Urinary bladder (tissue), 4 donors: ENCODE measurements at places on chromosomes 3 and 15.
A peak's percentile ranks its signal among the peaks of the same experiment; 100 is the strongest.

DNA sequence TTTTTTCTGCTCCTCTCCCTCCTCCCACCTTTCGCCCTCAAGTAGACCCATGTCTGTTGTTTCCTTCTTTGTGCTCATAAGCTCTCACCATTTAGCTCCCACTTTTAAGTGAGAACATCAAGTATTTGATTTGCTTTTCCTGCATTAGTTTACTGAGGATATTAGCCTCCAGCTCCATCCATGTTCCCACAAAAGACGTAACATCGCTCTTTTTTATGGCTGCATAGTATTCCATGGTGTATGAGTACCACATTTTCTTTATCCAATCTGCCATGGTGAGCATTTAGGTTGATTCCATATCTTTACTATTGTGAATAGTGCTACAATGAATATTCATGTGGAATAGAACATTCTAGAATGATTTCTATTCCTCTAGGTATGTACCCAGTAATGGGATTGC, 178.6 kb downstream of the RYR3 start:
- no peak for DNase-seq

GRCh38 chr3:120497336-120497735, 46.5 kb upstream of the FSTL1 start:
- peak; percentile 78 for DNase-seq

- DNase-seq, result no peak
These were observed 75.0 kb upstream of the TLE3 start for GRCh38 chr15:70172566-70173225.

GRCh38 chr3:130968221-130968620, 58.4 kb downstream of the ASTE1 start:
- DNase-seq, result no peak

GRCh38 chr3:184409331-184409926, 29.6 kb downstream of the CHRD start:
- DNase-seq, result no peak

DNA sequence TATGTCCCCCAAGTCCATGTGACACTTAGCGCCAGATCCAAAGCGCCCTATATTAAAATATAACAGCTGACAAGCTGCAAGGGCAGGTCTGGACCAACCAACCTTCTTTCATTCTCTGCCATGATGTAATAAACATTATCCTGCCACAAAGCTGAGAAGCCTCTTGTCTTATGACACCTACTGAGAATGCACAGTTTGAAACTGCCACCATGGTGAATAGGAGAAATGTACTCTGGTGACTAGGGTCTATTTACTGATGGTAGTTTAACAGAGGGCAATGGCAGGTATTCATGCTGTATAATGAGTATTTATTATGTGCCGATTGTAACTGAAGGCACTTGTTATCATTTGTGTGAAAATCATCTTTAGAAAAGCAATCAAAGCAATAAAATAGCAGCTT, 634.0 kb downstream of the OTOL1 start:
- no peak for DNase-seq

- no peak for DNase-seq
These were observed 96.2 kb upstream of the PLCL2 start for GRCh38 chr3:16788440-16789056.

GRCh38 chr3:172536505-172536904, 13.3 kb upstream of the TNFSF10 start:
- no peak for DNase-seq

GRCh38 chr3:81864272-81864671, 102.8 kb upstream of the GBE1 start:
- no peak for DNase-seq

DNA sequence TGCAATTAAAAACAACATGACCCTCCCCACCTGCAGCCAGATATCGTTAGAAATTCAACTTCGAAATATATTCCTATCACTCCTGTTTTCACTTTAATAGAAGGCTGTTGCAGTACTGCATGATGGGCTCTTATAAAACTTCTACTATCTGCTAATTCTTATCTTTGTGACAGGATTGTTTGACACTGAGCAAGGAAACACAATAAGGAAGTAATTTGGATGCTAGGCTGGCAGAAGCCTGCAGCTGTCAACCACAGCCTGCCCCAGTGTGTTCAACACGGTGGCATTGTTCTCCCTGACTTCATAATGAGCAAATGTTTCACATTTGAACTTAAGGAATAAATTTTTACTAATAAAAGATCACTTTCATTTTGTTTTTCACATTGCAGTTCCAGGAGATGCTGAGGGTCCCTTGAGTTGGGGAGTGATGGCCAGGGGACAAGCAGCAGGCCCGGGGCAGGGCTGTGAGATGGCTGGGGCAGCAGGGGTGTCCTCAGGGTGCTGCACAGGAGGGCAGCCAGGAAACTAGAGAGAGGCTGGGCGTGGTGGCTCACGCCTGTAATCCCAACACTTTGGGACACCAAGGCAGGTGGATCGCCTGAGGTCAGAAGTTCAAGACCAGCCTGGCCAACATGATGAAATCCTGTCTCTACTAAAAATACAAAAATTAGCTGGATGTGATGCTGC, 64.8 kb upstream of the SEC61A1 start:
- DNase-seq, result no peak

- no peak for DNase-seq
These were observed 567.5 kb upstream of the CCDC54 start for GRCh38 chr3:106809623-106810299.

DNA sequence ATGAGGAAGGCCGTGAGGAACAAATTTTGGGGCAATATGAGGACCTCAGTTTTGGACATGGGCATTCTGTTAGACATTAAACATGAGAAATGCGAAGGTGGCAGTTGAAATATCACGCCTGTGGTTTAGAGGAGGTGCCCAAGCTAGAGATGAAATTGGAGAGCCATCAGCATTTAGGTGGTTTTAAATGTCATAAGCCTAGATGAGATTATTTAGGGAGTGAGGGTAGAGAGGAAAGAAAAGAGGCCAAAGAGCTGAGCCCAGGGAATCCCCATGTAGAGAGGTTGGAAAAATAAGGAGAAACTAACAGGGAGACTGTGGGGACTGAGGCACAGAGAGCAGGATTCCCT, 14.9 kb downstream of the RTP1 start:
- no peak for DNase-seq

- DNase-seq, result no peak
These were observed 20.4 kb downstream of the ISG20 start for GRCh38 chr15:88658972-88659931.

DNA sequence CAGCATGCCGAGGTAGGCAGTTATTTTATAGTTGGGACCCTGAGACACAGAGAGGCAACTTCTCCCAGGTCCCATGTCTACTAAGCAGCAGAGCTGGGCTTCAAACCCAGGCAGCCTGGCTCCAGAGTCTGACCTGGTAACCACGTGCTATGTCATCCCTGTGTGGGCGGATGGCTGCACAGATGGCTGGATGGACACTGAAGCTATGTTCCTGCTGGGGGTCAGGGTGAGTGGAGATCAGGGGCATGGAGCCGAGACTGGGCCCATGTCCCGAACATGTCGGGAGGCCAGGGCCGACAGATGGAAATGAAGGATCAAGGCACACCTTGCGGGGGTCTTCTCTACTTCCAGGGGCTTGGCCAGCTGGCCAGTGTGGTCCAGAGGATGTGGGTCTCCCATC, 9.3 kb upstream of the FBLN2 start:
- no peak for DNase-seq

- no peak for DNase-seq
These were observed 178.0 kb upstream of the P2RY1 start for GRCh38 chr3:152656972-152657355.

- DNase-seq, result no peak
These were observed 32.3 kb downstream of the SRP14 start for GRCh38 chr15:40006646-40007045.

- DNase-seq, result no peak
These were observed 681 bp downstream of the CTDSPL start for GRCh38 chr3:37862219-37862902.

- DNase-seq, result no peak
These were observed 12.4 kb downstream of the GNB4 start for GRCh38 chr3:179438841-179439240.

- no peak for DNase-seq
These were observed 24.3 kb downstream of the FILIP1L start for GRCh38 chr3:100089812-100090668.

DNA sequence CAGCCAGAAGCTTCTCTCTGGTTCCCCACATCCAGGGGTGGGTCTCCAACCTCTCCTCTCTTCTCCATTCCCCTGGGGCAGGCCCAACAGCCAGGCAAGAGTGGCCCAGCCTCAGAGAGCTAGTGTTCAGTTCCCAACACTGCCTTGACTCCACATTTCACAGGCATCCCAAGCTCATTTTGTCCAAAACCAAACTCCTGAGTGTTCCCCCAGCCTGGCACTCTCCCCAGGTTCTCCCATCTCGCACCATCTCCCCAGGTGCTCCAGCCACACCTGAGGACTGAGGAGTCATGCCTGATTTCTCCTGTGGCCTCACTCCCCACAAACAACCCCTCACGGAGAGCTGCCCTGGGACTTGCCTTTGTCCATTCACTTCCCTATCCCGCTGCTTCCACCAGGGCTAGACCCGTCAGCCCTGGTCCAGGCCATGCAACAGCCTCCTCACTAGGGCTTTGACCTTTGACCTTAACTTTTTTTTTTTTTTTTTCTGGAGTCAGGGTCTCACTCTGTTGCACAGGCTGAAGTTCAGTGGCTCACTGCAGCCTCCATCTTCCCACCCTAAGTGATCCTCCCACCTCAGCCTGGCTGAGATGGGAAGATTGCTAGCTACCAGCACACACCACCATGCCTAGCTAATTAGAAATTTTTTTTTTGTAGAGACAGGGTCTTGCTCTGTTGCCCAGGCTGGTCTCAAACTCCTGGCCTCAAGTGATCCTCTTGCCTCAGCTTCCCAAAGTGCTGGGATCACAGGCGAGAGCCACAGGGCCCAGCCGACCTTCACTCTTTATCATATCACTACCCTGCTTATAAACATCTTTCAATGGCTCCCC, 3.9 kb upstream of the CSK start:
- DNase-seq, result no peak

DNA sequence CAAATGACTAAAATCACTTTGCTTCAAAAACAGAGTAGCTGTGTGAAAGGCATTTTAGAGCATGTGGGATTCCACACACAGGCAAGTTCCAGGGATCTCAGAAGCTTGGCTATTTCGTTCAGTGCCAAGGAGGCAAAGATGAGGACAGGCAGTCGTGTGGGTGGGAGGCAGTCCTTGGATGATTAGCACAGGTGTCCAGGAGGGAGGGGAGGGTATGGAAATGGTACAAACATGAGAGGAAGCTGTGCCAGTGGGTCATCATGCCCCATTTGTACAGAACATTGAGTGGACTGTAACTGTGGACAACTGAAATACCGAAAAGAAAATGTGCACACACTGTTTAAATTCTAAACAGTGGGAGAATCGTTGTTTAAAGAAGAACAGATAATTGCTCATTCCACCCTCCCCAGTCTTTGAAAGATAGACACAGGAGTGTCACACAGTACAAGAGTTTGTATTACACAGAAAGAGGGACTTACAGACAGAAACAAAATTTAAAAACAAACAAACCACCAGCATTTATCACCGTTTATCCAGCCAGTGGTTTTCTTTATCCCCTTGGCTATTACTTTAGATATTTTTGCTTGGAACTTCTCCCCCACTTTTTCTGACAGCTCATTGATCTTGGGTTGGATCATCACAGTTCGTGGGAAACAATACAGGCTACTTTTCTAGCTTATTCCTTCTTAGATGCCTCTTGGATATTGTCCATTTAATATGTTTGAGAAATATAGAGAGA, 122.9 kb downstream of the GREM1 start:
- no peak for DNase-seq

DNA sequence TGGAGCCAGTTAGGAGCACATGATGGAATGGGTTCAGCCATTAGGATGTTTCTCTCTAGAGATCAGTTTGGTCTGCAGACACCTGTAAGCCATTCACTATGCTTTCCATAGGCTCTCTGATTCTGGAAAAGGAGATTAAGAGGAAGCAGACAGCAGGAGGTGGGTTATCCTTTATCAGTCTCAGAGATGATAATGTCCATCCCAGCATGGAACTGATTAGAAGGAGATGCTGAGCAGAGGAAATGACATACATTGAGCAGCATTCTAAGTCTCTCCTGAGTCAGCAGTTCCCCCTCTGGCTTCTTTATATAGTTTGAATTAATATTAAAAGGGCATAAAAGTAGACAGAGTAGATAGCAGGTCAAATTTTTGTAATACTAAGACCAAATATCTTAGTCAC, 591.1 kb downstream of the GBE1 start:
- no peak for DNase-seq

- no peak for DNase-seq
These were observed 15.7 kb downstream of the RBSN start for GRCh38 chr3:15083252-15083651.

GRCh38 chr3:78434801-78435200, 1333.0 kb downstream of the ROBO1 start:
- no peak for DNase-seq

- no peak for DNase-seq
These were observed 117.2 kb downstream of the TJP1 start for GRCh38 chr15:29704950-29705597.

GRCh38 chr3:139639662-139640061, 38.1 kb downstream of the NMNAT3 start:
- DNase-seq, result no peak

DNA sequence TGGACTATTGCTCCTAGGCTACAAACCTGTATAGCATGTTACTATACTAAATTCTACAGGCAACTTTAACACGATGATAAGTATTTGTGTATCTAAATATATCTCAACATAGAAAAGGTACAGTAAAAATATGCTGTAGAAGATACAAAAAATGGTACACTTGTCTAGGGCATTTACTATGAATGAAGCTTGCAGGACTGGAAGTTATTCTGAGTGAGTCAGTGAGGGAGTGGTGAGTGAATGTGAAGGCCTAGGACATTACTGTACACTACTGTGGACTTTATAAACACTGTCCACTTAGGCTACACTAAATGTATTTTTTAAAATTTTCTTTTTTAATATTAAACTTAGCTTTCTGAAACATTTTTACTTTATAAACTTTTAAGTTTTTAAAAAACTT, 140.5 kb upstream of the SGO1 start:
- no peak for DNase-seq

GRCh38 chr15:96332637-96333121, 2.2 kb downstream of the NR2F2 start:
- no peak for DNase-seq

- no peak for DNase-seq
These were observed 1196.3 kb downstream of the ROBO1 start for GRCh38 chr3:78571486-78571885.

- DNase-seq, result no peak
These were observed 3.0 kb upstream of the APH1B start for GRCh38 chr15:63274427-63274826.

GRCh38 chr3:73291541-73291940, 230.1 kb downstream of the EBLN2 start:
- DNase-seq, result no peak

GRCh38 chr3:121063628-121064027, 155.6 kb downstream of the STXBP5L start:
- no peak for DNase-seq

DNA sequence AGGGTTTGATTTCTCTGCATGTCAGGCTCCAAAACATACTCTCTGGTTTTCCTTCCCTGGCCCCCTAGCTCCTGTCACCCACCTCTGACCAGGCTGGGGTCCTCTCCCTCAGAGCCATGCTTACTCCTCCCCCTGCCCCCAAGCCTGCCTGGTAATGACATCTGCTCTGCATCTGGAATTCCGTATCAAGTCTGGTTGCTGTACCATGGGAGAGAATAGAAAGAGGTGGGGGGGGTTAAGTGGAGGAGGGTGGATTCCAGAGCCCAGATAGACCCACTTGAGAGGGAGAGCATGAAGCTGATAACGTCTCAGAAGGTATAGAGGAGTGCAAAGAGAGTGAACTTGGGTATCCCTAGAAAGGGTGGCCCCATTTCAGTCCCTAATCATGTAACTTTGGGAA, 4.2 kb downstream of the IGDCC4 start:
- no peak for DNase-seq

GRCh38 chr3:126132751-126133511, 47.5 kb downstream of the ALDH1L1 start:
- DNase-seq, result no peak
